ENCODE measurements at places on chromosomes 2 and 18. TPM values are rescaled to one million over a fixed set of nuclear protein-coding genes. Genes with fewer than 3 reads are reported as not detected.

DNA sequence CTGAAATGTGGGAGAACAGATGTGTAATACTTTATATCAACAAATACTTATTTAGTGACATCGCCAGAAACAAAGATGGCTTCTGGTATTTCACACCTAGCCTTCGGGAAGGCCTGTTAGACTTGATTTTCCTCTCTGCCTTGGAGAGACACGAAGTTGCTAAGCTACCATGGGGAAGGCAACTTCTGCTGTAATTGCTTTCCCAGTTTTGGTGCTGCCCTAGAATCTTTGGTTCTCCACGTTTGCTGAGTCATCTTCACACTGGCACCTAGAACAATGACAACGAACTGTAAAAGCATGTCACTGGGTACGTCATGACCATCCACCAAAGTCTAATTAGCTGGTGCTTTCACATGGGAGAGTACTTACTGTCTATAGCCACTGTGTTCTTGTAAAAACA is 58.7 kb upstream of the ACTR3 start:
- ATAC-seq, result no peak

GRCh38 chr2:7931808-7932207 is 750.0 kb upstream of the ID2 start:
- no peak for ATAC-seq

- no peak for ATAC-seq
These were observed 70.0 kb downstream of the HS1BP3 start for GRCh38 chr2:20580690-20581437.

Gene KCNK3
- 2.0 TPM for total RNA-seq

Gene XIRP2
- total RNA-seq, result not detected

Measured in gastroesophageal sphincter (tissue), 4 donors.